ENCODE measurements at places on chromosomes 11 and 22.
A peak's percentile ranks its signal among the peaks of the same experiment; 100 is the strongest.

DNA sequence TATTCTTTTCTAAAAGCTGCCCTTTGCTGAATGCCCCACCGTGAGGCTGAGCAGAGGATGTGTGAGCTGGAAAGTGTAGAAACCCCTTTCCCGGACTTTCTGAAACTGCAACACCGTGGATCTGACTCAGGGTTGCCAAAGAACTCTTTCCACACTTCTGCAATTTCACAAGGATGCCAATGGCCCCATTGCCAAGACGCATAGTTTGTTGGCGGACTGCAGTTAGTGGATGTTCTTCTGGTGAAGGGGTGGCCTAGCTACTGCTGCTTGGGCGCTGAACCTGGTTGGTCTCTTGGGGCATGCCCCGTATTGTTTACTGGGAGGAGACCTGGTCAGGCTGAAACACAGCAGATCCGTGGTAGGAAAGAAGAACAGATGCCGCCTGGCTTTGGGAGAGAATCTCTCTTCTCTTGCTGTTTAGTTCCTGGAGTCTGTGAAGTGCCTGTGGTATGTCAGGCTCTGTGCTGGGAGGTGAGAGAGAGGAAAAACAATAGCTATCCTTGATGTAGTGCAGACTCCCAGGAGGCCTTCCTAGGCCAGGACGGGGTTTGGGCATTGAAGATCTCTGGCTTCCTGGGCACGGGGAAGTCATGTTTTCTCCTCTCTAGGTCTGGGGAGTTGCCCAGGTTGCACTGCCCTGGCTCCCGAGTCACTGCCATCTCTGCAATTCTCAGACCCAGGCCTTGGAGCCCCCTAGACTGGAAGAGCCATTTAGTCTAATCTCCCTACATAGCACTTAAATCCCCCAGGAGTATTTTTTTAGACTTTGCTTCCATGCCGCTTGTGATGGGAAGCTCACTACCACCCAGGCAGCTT lies 26.9 kb downstream of the CD82 start:
- DNase-seq: peak; percentile 56

DNA sequence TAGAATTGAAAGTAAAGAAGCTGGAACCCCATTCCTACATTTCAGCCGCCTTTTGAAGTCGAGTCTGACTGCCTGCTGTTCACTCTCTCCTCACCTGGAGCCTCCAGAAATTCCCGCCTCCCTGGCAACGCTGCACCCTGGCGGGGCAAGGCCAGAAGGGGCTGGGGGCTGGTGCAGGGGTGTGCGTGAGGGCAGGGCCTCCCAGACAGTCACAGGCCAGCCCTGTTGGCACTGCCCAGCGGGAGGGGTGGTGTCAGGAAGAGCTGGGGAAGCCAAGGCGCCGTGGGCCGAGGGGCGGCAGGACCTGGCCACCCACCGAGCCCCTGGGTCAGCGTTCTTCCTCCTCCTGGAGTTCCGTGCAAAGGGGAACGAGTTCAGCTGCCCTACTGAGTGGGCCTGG lies 123.2 kb downstream of the KCNQ1OT1 start:
- no peak for DNase-seq

DNA sequence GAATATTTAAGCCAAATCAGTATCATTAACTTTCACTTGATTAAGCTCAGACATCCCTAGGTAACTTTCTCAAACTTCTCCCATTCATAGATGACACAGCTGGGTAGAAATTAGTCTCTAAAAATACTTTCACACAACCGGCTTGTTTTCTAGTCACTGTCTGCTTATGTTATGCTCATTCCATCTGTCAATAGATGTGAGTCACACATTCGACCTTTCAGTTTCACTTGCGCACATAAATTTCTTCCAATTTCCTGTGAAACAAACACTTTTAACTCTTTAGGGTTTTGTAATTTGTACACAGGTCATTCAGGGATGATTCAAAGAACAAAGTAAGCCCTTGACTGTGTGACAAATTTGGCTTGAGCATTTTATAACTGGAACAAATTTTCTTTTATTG lies 723.0 kb downstream of the KCNA4 start:
- no peak for DNase-seq

DNA sequence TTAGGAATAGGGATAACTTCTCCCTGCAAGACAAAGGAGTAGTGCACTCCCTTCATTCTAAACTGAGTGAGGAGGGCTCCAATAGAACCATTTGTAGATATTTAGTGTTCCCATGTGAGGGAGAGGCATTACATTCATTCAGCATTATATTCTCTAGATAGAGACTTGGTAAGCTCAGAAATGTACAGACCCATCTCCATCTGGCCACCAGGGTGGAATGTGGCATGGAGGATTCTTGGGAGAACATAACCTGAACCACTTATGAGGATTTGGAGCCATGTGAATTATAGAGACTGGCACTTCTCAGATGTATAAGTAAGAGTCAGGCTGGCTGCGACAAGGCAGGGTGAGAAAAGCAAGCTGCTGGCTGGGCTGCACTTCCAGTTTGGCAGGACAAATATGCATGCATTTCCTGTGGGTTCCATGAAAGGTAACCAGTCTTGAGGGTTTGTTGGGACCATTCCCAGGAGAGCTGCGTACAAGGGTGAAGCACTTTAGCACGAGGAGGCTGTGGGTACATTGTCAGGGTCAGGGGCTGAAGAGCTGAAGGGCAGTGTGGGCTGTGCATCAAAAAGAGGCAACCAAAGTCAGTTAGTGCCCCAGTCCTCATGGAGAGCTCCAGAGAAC lies 9.2 kb downstream of the RRP8 start:
- DNase-seq: no peak

DNA sequence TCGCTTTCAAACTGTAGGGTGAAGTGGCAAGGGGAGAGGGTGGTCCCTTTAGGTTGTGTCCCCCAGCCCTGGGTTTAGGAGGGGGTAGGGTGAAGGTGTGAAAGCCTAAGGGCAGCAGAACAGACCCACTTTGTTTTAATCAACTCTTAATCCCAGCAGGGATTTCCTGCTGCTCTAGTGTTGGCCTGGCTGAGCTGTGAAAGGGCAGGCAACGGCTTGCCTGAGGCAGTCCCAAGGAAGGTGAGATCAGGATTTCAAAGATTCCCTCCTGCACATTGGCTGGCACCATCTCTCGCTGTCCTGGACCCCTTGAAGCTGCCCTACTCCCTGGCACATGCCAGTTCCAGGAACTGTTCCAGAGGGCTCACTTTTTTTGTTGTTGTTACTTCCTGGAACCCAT lies 221.3 kb downstream of the INSC start:
- no peak for DNase-seq

GRCh38 chr22:37242395-37242918 lies 1.6 kb downstream of the RAC2 start:
- peak; percentile 91 for DNase-seq

- DNase-seq: no peak
These were observed 24.4 kb upstream of the SHISAL1 start for GRCh38 chr22:44336962-44337677.

GRCh38 chr11:106398502-106399075 lies 321.1 kb downstream of the AASDHPPT start:
- DNase-seq: no peak

DNA sequence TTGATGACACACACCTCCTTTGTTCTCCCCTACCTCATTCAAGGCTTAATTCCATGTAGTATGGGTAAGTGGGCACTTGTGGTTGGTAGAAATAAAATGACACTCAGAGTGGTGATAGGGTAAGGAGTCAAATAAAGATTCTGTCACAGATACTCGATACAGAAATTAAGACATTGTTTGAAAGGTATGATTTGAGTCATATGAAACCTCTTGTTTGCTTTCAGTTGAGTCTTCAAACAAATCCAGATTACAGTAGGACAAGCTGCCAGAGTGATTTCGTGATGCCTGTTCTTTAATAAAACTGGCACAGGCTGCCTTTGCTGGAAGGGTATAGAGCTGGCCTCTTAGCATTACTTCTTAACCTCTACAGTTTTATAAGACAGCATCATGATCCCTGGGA lies 182.4 kb downstream of the SPON1 start:
- no peak for DNase-seq

GRCh38 chr22:42997582-42998090 lies 17.3 kb downstream of the PACSIN2 start:
- no peak for DNase-seq

- no peak for DNase-seq
These were observed 35.5 kb downstream of the SPATA19 start for GRCh38 chr11:133809569-133810491.

DNA sequence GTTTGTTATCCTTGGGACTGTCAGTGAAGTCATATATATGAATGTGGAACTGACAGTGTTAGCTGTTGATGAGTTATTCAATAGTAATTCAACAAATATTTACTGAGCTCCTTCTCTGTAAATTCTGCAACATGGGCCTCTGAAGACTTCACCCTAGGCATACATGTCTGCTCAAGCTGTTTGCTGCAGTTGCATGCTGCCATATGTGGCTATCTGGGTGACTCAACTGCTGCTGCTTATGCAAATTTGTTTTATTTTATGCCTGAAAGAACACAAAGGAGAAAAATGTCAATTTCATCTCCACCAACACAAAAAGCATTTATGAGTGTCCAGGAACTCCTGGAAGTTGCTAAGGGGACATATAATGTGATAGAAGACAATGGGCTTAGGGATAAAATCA lies 417.6 kb downstream of the AASDHPPT start:
- DNase-seq: no peak

DNA sequence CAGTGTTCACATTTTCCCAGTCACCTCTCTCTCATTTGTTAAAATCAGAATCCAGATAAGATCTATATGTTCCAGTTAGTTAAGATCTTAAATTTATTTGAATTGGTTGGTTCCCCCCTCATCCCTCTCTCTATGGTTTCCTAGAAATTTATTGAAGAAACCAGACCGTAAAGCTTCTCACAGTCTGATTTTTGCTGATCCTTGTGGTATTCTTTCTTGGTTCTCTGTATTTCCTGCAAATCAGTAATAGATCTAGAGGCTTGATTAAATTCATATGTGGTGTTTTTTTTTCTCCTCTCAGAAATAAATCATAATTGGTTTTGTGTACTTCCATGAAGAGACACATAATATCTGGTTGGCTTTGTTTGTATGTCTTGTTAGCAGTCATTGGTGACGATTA lies 147.5 kb downstream of the TMEM135 start:
- no peak for DNase-seq

DNA sequence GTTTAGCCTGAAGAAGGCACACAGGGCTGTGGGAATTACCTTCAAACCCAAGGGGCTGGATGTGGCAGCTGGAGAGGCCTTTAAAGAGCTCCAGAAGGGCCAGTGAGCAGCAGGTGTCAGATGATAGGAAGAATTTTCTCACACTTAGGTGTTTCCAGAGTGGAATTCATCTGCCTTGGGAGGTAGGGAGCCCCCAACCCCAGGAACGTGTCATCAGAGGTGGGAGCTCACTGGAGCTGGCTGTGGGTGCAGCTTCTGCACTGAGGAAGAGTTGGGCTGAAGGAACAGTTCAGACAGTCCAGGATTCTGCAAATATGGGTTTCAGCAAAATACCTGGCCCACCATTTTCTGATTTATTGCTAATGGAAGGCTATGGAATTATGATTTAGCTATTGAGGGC lies 119.5 kb upstream of the LMO1 start:
- no peak for DNase-seq

GRCh38 chr11:702462-703461 lies 3.3 kb upstream of the EPS8L2 start:
- DNase-seq: no peak

- DNase-seq: no peak
These were observed 1073.3 kb downstream of the TBC1D22A start for GRCh38 chr22:47835726-47836125.

DNA sequence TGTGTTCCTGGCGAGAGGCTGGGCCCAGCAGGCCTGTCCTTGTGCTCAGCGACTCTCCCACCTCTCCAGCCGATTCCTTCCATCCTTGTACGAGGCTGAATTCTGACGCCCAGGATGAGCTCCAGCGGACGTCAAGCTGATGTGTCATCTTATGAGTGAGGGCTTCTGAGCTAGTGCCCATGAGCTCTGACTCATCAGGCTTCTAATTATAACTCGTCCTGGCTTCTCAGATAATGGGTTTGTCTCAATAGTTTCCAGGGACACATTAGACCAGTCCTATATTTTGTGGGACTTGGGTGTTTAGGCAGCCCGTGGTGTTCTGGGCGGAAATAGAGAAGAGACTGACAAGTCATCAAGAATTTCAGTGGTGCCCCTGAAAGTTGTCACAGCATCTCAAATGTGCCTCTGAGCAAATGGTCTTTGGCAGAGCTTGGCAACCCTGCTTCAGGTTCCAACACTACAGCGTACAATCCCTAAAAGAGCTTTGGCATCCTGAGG lies 108.2 kb upstream of the CD44 start:
- DNase-seq: peak; percentile 76

- DNase-seq: no peak
These were observed 353.7 kb downstream of the INSC start for GRCh38 chr11:15468466-15468865.

DNA sequence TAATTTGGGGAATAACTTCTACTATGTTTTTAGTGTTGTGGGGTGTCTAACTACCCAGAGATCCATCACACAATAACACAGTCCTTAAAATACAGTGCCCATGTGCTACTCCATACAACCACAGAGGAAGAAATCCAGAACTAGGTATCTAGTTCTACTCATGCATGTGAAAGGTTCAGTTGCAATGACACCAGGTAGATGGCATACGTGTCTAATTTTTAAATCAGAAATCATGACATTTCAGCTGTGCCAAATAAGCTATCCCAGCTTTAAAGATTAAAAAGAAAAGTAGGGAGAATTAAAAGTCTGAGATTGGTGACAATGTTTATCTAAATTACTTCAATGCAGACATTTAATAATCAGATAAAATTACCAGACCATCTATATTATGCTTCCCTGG lies 122.2 kb downstream of the CD44 start:
- DNase-seq: no peak

DNA sequence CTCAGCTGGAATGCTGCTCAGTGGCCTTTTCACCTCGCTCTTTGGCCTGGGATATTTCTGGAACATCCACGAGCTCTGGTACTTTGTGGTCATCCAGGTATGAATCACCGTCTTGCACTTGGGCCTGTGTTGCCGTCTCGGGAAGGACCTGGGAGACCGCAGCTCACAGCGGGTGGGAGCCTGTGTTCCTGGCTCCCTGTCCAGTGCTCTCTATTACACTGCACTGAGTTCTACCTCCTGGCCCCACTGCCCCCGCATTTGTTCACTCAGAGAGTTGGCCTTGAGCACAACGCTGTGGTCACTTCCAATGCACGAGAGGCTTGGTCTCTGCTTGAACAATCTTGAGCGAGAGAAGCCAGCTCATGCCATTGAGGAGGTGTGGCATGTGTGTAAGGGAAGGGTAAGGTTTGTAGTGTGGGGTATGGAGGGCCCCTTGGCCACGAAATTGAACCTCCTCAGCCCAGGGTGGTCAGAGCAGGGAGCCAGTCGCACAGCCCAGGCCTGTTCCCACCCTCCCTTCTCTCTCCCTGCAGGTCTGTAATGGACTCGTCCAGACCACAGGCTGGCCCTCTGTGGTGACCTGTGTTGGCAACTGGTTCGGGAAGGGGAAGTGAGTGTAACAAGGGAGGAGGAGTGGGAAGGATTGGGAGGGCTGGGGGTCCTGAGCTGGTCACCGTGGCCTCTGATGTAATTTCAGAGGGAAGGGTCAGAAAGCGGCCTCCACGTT lies 16.2 kb downstream of the SLC37A2 start:
- DNase-seq: no peak

DNA sequence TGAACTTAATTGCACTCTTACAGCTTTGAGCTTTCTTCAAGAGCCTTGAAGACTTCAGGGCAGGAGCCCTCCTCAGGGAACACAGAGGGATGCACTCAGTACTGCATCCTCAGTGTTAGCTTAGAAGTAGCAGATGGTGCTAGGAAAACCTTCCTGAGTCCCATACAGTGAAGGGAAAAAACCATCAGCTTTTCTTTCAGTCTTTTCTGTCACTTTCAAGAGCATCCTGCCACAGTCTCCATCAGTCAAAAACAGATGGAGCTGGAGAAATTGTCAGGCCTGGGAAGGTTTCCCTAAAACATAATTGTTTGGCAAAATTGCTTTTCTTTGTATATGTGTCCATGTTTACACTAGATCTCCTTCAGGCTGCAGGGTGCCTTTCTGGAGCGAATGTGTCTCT lies 384.1 kb downstream of the NELL1 start:
- no peak for DNase-seq

Measured in CD4-positive, alpha-beta T cell treated with Interferon gamma for 1 hour (primary cell).